ENCODE measurements at places on chromosomes 6 and 20.

GRCh38 chr20:35319192-35319870 lies 27.1 kb upstream of the FAM83C start:
- no peak for DNase-seq

DNA sequence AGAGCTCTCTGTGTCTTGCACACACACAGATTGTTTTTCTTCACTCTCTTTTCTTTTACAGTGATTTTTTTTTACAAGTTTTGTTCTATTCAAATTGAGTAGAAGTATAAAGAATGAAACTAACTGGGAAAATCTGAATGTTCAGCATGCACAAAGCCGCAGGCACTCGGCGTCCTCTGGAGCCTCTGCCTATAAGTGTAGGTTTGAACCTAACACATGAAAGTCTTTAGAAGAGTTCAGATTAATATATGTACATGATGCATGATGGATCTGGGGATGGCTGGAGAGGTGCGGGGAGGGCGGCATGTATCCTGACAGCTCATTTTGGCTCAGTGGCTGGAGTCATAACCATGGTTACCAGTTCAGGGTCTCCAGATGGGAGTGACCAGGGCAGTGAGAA lies 301.1 kb upstream of the CDH4 start:
- DNase-seq: no peak

GRCh38 chr20:5486377-5487054 lies 169.8 kb upstream of the PROKR2 start:
- no peak for DNase-seq

DNA sequence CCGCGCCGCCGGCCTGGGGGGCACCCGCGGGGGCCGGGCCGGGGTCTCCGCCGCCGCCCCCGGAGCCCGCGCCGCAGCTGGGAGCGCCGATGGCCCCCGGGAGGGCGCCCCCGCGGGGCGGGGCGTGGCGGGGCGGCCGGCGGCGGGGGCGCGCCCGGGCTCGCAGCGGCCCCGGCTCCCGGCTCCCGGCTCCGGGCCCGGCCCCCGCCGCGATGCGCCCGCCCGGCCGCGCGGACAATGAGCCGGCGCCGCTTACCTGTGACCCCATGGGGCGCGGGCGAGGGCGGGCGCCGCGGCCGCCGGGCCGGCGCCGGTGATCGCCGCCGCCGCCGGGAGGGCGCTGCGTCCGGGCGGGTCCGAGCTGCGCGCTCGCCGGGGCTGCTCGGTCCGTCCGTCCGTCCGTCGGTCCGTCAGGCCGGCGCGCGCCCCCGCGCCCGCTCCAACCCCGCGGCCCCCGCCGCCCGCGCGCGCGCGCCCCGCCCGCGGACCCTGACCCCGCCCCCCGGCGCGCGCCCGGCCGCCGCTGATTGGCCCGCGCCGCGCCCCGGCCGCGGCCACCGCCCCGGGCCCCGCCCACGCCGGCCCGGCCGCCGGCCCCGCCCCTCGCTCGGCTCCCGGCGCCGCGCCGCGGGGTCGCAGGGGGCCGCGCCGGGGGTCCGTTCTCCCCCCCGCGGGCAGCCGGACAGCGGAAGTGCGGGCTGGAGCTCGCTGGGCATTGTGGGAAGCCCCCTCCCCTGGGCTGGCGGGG lies at the start of gene ZBTB46:
Gene ZBTB46, minus strand, starts transcription at position 424 of the 748 bp plus-strand sequence. CDS start 40,507 bp downstream, outside the sequence.
- no peak for DNase-seq

DNA sequence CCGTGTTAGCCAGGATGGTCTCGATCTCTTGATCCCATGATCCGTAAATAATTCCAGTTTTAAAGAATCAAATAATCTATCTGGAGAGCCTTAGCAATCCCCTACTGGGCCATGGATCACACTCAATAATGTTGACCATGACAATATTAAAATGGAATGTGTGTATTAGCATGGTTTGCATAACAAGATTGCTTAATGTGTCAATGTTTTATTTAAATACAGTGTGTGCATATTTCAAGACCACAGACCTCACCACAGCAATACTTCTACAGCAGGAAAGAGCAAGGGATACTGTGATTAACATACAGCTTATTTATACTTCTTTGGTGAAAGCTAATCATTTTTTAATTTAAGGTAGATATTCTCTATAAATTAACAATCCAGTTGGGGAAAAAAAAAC lies 470.4 kb downstream of the TFAP2B start:
- DNase-seq: no peak

DNA sequence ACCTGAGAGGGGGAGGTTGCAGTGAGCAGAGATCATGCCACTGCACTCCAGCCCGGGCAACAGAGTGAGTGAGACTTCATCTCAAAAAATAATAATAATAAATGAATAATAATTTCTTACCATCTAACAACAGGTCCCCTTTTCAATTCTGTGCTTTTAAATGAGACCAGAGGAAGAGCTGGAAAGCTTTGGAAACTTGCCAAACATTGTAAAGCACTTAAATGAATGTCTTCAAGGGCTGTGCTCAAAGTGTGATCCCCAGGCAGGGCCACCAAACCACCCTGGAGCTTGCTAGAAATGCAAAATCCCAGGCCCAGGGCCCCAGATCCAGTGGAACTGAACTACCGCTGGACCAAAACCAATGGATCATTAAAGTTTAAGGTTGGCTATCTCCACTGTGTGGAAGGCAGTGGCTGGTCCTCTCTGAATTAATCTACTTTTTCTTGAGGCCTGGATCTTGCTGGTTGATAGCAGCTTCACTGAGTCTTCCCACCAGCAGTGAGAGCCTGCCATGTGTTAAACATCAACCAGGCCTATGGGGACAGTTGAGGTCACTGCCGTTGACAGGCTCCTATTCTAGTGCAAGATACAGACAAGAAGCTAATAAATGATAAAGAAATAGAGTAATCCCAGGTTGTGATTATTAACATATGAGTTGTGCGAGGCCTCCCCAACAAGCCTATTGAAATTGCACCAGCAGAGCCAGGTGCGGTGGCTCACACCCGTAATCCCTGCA lies 23.7 kb upstream of the TFAP2C start:
- DNase-seq: no peak

Data from AML-193 (cell line).